Transverse colon (tissue), 4 donors: ENCODE measurements at places on chromosomes 4 and X.

- no peak for DNase-seq
Measured at GRCh38 chrX:6683353-6683752, 148.4 kb upstream of the VCX3A start.

GRCh38 chrX:13396924-13397323 lies 77.1 kb upstream of the ATXN3L start:
- DNase-seq = no peak

- DNase-seq = no peak
Measured at GRCh38 chr4:165368114-165368513, 10.7 kb upstream of the CPE start.

- DNase-seq = no peak
Measured at GRCh38 chrX:97622111-97622510, 738.4 kb downstream of the RPA4 start.

- DNase-seq = no peak
Measured at GRCh38 chrX:17525762-17526555, 151.0 kb downstream of the NHS start.

DNA sequence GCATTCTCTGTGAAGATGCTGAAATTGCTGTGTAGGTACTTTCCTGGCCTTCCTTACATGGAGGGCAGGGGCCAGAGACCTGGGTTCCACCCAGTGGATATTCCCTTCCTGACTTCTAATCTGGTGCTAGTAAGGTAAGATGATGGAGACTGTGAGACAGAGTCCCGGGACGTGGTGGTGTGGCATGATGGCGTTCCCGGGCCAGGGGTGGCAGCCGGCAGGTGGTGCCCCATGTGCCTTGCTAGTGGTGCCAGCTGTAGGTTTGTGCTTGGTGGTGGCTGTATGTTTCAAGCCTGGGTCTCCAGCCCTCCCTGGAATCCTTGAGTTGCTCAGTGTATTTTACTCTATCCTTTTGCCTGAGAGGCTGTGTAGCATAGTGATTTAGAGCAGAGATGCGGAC lies 10.9 kb downstream of the STOX2 start:
- no peak for DNase-seq

DNA sequence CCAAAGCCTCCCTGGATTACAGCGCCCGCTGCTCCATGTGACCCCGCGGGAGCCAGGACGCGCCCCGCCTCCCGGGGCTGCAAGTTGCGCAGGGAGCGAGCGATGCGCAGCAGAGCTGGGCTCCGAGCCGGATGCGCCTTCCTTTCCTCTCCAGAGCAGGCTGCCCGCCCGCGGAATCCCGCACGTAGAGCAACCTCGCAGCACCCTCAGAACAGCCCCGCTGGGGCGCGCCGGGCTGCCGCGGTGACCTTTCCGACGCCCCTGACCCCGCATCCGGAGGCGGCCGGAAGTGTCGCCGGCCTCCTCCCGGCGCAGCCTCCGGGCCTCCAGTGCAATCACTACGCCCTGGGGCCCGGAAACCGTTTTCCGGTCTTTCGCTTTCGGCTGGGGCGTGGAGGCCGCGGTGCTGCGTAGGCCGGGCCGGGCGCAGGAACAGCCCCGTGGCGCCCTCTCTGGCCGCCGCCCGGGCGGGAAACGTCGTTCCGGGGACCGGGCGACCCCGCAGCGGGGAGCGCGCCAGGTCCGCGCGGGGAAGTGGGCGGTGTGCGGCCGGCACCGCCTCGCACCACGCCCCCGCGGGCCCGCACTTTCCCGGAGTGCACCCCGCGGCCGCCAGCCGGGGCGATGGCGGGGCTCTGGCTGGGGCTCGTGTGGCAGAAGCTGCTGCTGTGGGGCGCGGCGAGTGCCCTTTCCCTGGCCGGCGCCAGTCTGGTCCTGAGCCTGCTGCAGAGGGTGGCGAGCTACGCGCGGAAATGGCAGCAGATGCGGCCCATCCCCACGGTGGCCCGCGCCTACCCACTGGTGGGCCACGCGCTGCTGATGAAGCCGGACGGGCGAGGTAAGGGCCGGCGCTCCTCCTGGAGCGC lies at the start of gene CYP4V2:
Gene CYP4V2 (plus strand): TSS at position 368 of the 866 bp plus-strand sequence. CDS start 257 bp downstream, at position 625.
- peak; percentile 92 for DNase-seq

DNA sequence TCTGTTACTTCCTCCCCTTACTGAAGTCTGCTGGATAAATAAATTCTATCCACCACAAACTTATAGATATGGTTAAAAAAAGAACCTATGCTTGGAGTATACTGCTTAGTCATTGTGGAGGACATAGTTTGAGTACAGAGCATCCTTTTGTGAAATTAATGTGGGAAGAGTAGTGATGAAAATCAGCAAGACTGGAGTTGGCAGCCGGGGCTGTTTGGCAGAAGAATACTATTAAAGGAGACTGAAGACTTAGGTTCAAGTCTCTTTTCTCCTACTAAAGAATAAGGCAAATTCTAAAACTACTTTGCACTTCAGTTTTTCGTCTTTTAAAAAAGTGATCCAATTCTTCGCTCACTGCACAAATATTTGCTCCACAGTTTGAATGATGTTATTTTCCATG lies 326.6 kb upstream of the ATOH1 start:
- DNase-seq = no peak

DNA sequence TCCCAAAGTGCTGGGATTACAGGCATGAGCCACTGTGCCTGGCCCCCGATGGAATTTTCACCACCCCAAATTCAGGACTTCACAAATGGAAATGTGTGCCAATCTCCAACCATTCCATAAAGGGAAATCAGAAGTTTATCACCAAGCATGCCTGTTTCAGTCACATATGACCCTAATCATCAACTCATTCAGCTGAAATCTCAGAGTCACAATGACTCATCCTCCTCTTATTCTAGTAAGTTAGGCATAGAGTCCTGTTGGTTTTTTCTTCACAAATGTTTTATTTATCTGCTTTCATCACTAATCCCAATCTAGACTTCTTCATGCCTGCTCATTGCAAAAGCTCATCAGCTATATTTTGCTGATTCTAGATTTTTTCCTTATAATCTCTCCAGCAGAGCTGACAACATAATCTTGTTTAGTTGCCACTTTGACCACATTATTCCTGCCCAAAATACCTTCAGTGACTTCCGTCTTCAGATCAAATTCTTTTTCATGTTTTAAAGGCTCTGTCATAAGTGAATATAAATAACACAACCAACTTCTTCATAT lies 83.3 kb downstream of the SLC7A11 start:
- no peak for DNase-seq

DNA sequence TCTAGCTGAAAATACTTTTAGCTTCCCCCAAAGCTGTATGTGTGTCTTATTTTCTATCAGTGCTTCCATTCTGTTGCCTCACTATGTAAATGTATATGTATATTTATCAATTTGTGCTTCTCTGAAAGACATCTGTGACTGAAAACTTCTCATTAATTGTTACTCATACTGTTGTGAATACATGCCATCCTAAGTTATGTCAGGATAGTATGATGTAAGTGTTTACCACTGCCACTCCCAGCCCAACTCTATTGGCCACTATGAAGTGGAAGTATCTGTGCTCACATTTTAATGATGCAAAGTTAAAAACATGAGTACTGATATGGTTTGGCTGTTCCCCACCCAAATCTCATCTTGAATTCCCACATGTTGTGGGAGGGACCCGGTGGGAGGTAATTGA lies 24.4 kb downstream of the GATB start:
- no peak for DNase-seq

GRCh38 chr4:16271411-16271810 lies 45.1 kb upstream of the TAPT1 start:
- no peak for DNase-seq

- no peak for DNase-seq
Measured at GRCh38 chr4:109798866-109799265, 2.9 kb downstream of the CFI start.

DNA sequence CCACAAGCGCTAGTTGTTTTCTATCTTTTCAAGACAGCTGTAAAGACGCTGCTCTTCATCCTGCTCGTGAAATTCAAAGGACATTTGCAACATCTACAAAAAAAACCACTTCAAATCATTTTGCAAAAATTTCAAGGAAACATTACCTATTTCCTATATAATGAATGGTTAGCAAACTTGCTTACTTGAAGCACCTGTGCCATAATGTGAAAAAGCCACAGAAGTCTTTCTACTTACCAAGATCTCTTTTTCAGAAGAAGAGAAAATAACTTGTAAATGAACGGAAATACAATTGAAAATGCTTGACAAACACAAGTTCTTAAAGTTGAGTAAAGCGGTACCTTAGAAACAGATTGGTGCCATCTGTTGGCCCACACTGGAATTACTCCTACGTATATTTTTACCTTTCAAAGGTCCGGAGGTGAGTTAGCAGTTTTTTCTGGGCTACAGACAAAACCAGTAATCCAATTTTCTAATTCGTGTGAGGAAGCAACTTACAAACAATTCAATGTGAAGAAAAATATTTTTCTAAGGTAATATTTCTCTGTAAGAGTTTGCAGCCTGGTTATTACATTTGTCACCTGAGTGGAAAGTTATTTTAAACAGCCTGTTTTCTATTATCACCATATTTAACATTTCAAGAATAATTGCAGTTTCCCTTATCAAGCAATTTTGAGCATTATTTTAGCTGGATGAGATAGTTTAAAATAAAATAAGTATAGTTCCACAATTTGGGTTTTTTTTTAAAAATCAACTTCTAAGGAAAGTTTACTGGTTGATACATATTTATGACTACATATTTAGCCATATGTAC lies at the start of gene TLR6:
Gene TLR6 (minus strand): TSS at position 294 of the 814 bp plus-strand sequence. CDS start 27,344 bp downstream, outside the sequence.
- DNase-seq = peak; percentile 76

GRCh38 chrX:115229337-115230003 lies 4.4 kb downstream of the LRCH2 start:
- no peak for DNase-seq

DNA sequence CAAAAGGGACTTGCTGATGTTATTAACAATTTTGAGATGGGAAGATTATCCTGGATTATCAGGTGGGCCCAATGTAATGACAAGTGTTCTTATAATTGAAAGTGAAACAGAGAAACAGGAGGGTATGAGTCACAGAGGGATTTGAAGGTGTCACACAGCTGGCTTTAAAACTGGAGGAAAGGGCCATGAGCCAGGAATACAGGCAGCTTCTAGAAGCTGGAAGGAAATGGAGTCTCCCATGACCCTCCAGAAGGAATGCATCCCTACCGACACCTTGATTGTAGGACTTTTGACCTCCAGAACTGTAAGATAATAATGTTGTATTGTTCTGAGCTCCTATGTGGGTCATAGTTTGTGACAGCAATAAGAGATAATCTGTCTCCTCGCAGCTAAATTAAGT lies 98.0 kb upstream of the STIM2 start:
- peak; percentile 17 for DNase-seq
